ENCODE measurements at places on chromosomes 4 and X. TPM values are rescaled to one million over a fixed set of nuclear protein-coding genes. Genes with fewer than 3 reads are reported as not detected.

- no peak overlapping the region for H3K27ac ChIP-seq
- no peak for DNase-seq
- H3K27me3 ChIP-seq, result no peaks in the 10 kb centered on the region
- no peak overlapping the region for H3K4me3 ChIP-seq
- no peaks in the 10 kb centered on the region for H3K4me1 ChIP-seq
Observed at GRCh38 chr4:171979461-171979860, 166.3 kb downstream of the GALNTL6 start.

GRCh38 chr4:66252291-66252690 lies 582.0 kb upstream of the EPHA5 start:
- H3K4me1 ChIP-seq, result no peaks in the 10 kb centered on the region
- H3K4me3 ChIP-seq, result no peak overlapping the region
- no peak overlapping the region for H3K27ac ChIP-seq
- no peaks in the 10 kb centered on the region for H3K27me3 ChIP-seq

GRCh38 chr4:148055844-148056243 lies 324.0 kb downstream of the ARHGAP10 start:
- no peaks in the 10 kb centered on the region for H3K4me1 ChIP-seq
- H3K27me3 ChIP-seq, result no peaks in the 10 kb centered on the region
- no peak overlapping the region for H3K4me3 ChIP-seq

The ADRA2C gene
- 0.54 TPM for total RNA-seq

GRCh38 chr4:124722071-124722470 lies 9.5 kb upstream of the ANKRD50 start:
- no peak overlapping the region for H3K27ac ChIP-seq
- no peak for DNase-seq
- H3K27me3 ChIP-seq, result no peaks in the 10 kb centered on the region
- no peaks in the 10 kb centered on the region for H3K4me1 ChIP-seq
- no peaks in the 10 kb centered on the region for H3K36me3 ChIP-seq
- H3K4me3 ChIP-seq, result no peak overlapping the region

GRCh38 chr4:184385705-184386141 lies 88.6 kb downstream of the IRF2 start:
- no peaks in the 10 kb centered on the region for H3K27me3 ChIP-seq
- H3K36me3 ChIP-seq, result peaks cover 12% of the 10 kb centered on the region
- no peak for DNase-seq
- peaks cover 30% of the 10 kb centered on the region for H3K4me1 ChIP-seq
- no peak overlapping the region for H3K4me3 ChIP-seq

- no peak for DNase-seq
- H3K4me3 ChIP-seq, result no peak overlapping the region
- H3K27ac ChIP-seq, result no peak overlapping the region
- H3K36me3 ChIP-seq, result no peaks in the 10 kb centered on the region
- no peaks in the 10 kb centered on the region for H3K4me1 ChIP-seq
Observed at GRCh38 chr4:15898902-15899301, 39.6 kb downstream of the FGFBP1 start.

DNA sequence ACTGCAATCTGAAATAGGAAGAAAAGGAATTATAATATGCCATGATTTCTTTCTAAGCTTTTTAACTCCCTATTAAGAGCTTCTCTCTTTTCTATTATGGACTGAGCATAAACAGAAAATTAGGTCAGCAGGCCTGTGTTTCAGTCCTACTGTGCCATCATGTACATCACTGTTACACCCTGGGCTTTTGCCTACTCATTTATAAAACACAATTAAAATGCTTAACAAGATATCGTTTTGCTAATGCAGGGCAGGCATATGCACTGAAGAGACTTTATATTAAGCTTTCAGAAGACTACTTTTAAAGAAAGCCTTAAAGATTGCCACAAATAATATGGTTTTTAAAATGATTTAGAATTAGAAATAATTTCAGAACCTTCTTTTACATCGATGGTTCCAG lies 828 bp upstream of the BBS12 start:
- DNase-seq, result no peak
- H3K27ac ChIP-seq, result peak overlapping the region; percentile 56
- H3K4me1 ChIP-seq, result peaks cover 4% of the 10 kb centered on the region

GRCh38 chrX:28312965-28313364 lies 274.3 kb upstream of the IL1RAPL1 start:
- DNase-seq, result no peak
- no peaks in the 10 kb centered on the region for H3K27me3 ChIP-seq
- H3K27ac ChIP-seq, result no peak overlapping the region
- no peak overlapping the region for H3K4me3 ChIP-seq
- H3K4me1 ChIP-seq, result no peaks in the 10 kb centered on the region
- no peaks in the 10 kb centered on the region for H3K36me3 ChIP-seq

- no peaks in the 10 kb centered on the region for H3K27me3 ChIP-seq
- H3K4me3 ChIP-seq, result no peak overlapping the region
- H3K27ac ChIP-seq, result no peak overlapping the region
- H3K4me1 ChIP-seq, result no peaks in the 10 kb centered on the region
- no peaks in the 10 kb centered on the region for H3K36me3 ChIP-seq
Observed at GRCh38 chrX:6674734-6675133, 139.8 kb upstream of the VCX3A start.

The MAGEB2 gene
- 88.8 TPM for total RNA-seq

DNA sequence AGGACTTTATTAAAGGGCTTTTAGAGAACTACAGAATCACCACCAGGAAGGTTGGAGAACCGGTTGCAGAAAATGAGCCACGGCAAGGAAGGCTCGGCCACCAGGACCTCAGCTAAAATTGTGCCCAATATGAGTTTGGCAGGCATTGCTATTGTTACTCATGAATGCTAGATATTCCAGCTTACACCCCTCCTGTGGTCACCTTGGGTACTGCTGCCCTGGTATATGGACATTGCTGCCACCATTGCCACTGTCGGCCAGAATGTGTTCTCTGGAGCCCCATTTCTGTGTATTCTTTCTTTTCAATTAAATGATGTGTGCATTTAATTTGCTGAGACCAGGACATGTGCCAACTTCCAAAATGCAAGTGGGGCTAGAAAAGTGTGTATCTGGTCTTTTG lies 626.7 kb upstream of the BOD1L1 start:
- no peaks in the 10 kb centered on the region for H3K4me1 ChIP-seq
- no peaks in the 10 kb centered on the region for H3K27me3 ChIP-seq
- H3K27ac ChIP-seq, result no peak overlapping the region
- no peak overlapping the region for H3K4me3 ChIP-seq

The AWAT2 gene
- not detected for total RNA-seq

DNA sequence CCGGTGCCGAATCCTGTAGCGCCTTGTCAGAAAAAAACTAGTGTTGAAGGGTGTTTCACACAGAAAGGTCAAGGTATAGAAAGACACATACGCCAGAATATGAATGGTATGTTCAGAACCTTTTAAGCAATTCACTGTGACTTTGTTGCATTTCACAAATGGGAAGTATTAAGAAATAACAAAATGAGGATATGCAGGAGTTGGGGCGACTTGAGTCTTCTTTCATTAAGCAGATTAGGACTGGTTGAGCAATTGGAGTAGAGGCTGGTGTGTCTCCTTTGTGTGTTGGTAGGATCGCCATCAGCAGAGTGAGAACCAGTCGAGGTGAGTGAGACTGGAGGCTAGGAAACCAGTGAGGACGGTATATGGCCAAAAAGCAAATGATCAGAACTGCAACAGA lies 1454.5 kb upstream of the TENM3 start:
- no peak overlapping the region for H3K4me3 ChIP-seq
- H3K36me3 ChIP-seq, result no peaks in the 10 kb centered on the region
- DNase-seq, result no peak
- no peaks in the 10 kb centered on the region for H3K4me1 ChIP-seq
- no peak overlapping the region for H3K27ac ChIP-seq
- no peaks in the 10 kb centered on the region for H3K27me3 ChIP-seq

DNA sequence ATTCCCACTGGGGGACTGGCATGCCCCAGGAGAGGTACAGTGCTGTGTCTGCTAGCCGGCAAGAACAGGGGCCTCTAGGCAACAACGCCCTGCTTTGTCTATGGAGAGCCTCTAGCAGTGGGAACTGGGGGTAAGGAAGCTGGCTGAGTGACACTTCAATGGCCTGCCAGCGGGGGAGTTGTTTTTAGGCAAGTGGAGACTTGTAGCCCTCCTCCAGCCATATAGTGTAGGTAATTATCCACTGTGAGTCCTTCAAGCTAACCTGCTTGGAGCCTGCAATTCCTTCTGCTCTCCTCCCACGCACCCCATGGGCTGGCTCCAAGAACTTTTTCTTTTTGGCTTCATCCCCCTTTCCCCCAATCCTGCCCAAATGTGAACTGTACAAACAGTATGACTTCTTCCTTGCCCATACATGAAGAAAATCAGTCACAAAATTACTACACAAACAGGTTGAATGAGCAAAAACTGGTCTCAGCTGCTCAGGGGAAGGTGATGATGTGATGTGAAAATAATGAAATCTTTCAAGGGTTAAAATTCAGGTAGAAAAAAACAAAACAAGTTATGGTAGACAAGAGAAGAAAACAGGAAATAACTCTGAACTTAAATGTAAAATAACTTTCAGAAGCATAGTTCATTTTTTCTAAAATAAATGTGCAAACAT lies 33.1 kb downstream of the LEF1 start:
- no peak overlapping the region for H3K27ac ChIP-seq
- H3K4me1 ChIP-seq, result peaks cover 5% of the 10 kb centered on the region
- H3K36me3 ChIP-seq, result no peaks in the 10 kb centered on the region
- no peak overlapping the region for H3K4me3 ChIP-seq

GRCh38 chr4:89134775-89135319 lies 23.5 kb downstream of the TIGD2 start:
- no peaks in the 10 kb centered on the region for H3K27me3 ChIP-seq
- DNase-seq, result no peak
- no peak overlapping the region for H3K27ac ChIP-seq

DNA sequence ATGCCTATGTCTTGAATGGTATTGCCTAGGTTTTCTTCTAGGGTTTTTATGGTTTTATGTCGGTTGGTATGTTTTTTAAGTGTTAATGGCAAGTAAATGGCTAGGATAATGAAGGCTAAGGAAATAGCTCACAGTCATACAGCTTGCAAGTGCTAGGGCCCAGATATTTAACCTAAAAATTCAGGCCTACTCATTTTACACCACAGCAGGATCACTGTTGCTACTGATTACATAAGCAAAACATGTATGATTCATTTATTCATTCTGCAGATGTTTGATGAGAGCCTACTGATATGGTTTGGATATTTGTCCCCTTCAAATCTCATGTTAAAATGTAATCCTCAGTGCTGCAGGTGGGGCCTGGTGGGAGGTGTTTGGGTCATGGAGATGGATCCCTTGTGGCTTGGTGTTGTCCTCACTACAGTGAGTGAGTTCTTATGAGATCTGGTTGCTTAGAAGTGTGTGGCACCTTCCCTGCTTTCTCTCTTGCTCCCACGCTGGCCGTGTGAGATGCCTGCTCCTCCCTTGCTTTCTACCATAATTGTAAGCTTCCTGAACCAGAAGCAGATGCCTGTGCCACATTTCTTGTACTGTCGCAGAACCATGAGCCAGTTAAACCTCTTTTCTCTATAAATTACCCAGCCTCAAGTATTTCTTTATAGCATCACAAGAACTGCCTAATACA lies 175.5 kb downstream of the MAPK10 start:
- H3K4me3 ChIP-seq, result no peak overlapping the region
- no peaks in the 10 kb centered on the region for H3K27me3 ChIP-seq
- H3K27ac ChIP-seq, result no peak overlapping the region
- no peak for DNase-seq
- H3K4me1 ChIP-seq, result no peaks in the 10 kb centered on the region

DNA sequence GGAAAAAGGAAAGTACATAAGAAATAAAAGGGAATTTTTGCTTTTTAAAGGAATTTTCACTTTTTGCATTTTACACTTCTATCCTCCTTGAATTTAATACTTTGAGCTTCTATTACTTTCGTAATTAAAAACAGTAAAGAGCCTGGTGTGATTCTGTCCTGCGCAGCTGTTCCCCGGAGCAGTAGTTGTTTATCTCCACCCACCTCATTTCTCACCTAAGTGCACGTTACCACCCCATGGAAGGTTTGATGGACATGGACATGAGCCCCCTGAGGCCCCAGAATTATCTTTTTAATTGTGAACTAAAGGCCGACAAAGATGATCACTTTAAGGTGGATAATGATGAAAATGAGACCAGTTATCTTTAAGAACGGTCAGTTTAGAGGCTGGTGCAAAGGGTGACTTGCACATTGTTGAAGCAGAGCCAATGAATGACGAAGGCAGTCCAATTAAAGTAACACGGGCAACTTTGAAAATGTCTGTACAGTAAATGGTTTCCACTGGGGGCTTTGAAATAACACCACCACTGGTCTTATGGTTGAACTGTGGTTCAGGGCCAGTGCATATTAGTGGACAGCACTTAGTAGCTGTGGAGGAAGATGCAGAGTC lies 52.1 kb upstream of the TEX13D start:
- no peak for DNase-seq
- no peaks in the 10 kb centered on the region for H3K27me3 ChIP-seq
- no peak overlapping the region for H3K4me3 ChIP-seq
- H3K36me3 ChIP-seq, result no peaks in the 10 kb centered on the region

The CBR4 gene
- total RNA-seq, result 26.0 TPM

DNA sequence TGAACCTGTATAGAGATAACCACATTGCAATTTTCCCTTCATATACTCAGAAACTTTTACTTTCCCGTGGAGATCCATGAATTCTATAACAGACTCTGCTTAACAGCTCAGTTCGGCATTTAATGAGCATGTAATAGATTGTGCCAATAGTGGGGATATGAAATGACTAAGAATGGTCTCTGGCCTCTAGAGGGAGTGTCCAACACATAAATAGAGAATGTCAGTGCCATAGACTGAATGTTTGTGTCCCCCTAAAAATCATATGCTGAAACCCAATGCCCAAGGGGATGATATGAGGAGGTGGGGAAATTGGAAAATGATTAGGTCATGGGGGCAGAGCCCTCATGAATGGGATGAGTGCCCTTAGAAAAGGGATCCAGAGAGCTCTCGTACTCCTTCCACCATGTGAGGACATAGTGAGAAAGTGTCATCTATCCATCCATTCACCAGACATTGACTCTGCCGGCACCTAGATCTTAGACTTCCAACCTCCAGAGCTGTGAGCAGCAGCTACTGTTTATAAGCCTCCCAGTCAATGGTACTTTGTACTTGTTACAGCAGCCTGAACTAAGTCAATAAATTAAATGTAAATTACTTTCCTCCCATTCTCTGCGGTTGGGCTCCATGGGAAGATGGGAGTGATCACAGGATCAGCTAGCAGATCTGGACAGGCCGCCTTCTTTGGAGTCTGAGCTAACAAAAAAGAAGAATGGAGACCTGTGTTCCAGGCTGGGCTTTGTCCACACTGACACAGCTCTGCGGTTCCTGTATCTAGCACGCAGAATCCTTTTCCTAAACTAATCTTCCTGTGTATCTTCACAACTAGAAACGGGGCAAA lies 28.1 kb upstream of the HPSE start:
- peaks cover 10% of the 10 kb centered on the region for H3K27me3 ChIP-seq
- no peaks in the 10 kb centered on the region for H3K4me1 ChIP-seq
- H3K27ac ChIP-seq, result no peak overlapping the region
- DNase-seq, result no peak

The SHROOM2 gene
- not detected for total RNA-seq

GRCh38 chrX:130001893-130002292 lies 19.5 kb downstream of the BCORL1 start:
- DNase-seq, result no peak
- H3K4me3 ChIP-seq, result no peak overlapping the region
- H3K27me3 ChIP-seq, result no peaks in the 10 kb centered on the region
- H3K27ac ChIP-seq, result peak overlapping the region; percentile 53
- H3K4me1 ChIP-seq, result peaks cover 8% of the 10 kb centered on the region
- H3K36me3 ChIP-seq, result peaks cover 31% of the 10 kb centered on the region

Data from K562 (cell line).